ENCODE measurements at places on chromosomes 12 and 14.

DNA sequence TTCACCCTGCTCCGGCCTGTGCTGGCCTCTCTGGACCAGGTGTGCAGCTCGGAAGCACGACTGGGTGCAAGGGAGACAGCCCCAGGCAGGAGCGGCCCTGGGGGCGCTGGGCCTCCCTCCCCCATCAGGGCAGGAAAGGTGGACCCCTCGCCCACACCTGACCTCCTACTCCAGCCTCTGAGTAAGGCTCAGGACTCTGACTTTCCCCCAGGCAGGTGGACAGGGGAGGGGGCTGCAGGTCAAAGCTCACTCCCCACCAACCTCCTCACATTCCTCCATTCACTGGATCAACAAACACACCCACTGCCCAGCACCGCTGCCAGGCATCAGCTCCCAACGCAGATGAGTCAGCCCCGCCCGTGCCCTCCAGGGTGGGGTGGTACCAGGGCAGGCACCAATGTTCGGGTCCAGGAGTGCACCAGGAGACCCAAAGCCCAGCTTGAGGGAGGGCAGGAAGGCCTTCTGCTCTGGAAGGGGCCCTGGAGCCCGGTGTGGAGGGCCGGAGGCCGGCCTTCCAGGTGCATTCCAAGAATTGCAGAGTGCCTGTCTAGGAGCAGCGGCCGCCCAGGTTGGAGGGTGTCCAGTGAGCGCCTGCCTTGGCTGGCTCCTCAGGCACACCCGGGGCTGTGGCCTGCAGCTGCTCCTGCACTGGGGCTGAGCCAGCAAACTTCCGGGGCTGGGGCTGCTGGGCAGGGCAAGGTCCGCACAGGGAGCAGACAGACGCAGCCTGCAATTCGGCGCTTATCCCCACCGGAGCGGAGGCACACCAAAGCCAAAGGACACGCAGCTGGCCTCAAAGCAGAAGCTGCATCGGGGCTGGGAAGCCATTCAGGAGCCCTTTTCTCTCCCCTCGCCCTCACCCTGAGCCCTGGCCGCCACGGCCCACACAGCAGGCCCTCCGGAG is 1.6 kb upstream of the INF2 start:
- DNase-seq, result no peak

GRCh38 chr14:92649934-92650545 is 98.4 kb downstream of the LGMN start:
- DNase-seq, result no peak

DNA sequence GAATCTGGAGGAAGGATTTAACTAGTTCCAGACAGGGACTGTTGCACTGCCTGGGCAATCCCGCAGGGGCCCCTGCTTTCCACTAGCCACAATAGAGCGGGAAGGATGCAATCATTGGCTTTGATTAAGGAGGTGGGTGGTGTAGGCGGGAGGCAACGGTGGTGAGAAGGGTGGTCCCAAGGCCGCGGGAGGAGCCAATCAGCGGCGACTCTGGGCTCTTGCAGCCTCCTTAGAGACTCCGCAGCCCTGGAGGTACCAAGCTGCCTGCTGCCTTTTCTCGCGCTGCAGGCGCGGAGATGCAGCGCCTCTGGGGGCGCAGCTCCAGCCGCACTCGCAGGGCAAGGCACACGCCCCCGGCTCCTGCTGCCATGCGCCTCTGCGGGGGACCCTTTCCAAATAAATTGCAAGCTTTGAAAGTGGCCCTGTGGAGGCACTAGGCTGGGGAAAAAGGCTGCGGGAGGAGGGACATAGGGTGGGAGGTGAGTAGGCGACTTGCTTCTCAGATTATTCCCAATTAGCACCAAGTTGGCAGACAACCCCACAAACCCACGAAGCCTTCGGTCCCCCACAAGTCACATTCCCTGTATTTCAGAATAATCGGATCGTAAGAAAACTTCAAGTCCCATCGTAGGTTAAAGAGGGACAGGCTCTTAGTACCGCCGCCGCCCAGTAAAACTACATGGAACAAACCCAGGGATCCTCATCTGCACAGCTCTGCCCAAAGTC is 858 bp upstream of the KCNA1 start:
- DNase-seq, result no peak

DNA sequence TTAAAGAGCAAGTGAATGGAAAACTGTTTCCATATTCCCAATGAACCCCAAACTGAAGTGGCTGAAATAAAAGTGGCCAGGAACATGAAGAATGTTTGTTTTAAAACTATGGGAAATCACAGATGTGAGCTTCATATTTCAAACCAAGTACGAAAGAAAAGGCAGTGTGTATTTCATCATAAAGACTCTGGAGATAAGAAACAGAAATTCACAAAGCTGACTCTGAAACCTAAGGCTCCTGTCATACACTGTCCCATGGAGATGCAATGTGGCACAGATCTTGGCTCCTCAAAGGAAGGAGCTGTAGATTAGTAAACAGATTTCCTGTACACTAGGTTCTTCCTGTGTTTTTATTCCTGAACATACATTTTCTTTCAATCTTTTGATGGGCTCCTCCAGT is 304.4 kb downstream of the MED13L start:
- DNase-seq, result no peak

DNA sequence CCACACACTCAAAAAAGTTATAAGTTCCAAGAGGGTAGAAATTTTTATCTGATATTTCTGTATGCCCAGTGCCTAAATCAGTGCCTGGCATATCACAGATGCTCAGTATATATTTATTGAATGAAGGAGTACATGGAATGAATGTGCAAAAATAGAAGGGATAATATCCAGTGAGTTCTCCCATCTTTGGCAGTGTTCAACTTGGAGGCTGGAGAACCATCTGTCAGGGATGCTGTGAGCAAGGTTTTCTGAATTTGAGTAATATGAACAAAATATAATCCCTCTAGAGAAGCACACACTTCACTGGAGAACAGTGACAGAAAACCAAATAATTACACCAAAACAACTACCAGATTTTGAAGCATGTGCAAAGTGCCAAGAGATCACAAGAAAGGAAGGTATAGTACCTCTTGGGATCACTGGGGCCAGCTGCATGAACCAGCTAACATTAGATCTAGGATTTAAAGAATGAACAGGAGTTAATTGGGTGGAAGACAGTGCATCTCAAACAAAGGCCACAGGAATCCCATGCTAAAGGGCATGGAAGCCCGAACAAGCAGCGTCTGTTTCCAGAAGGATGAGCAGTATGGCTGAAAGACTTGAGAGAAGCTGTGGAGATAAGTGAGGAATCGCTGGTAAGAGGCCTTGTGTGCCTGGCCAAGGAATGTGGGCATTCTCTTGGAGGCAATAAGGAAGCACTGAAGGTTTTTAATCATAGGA is 11.5 kb downstream of the SLC8A3 start:
- no peak for DNase-seq

- no peak for DNase-seq
These were observed 423.7 kb downstream of the EGLN3 start for GRCh38 chr14:33527023-33527634.

All from activated CD8-positive, alpha-beta memory T cell treated with anti-CD3 and anti-CD28 coated beads for 1 hour (primary cell).